Stimulated activated CD8-positive, alpha-beta memory T cell treated with anti-CD3 and anti-CD28 coated beads, Interleukin-4, amount 100 ng/mL, for 4 hours (primary cell): ENCODE measurements at places on chromosomes 11 and 22.

GRCh38 chr11:117143390-117143789 lies 697 bp upstream of the PAFAH1B2 start:
- no peak for DNase-seq

GRCh38 chr22:25114369-25115362 lies 85.0 kb upstream of the CRYBB3 start:
- no peak for DNase-seq

GRCh38 chr22:43038325-43038724 lies 23.4 kb upstream of the PACSIN2 start:
- DNase-seq: no peak

GRCh38 chr11:62953811-62954210 lies 31.0 kb downstream of the SLC22A6 start:
- DNase-seq: no peak

GRCh38 chr22:47203554-47203991 lies 441.1 kb downstream of the TBC1D22A start:
- no peak for DNase-seq

GRCh38 chr11:36147491-36147890 lies 141.7 kb downstream of the COMMD9 start:
- DNase-seq: no peak

GRCh38 chr11:126102436-126102981 lies 39.8 kb upstream of the CDON start:
- DNase-seq: no peak

DNA sequence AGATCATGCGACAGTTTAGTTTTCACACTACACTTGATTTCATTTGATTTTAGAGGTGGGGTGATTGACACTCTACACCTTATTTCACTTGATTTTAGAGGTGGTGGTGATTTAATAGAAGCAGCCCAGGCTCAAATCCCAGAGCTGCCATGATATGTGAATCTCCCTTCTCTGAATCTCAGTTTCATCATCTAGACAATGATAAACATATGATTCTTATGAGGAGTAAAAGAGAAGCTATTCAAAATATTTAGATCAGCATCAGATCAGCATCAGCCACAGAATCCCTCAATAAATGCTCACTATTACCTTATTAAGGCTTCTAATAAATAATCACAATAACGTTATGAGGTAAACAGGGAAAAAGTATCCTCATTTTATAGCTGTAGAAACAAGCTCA lies 98.8 kb downstream of the MSANTD4 start:
- no peak for DNase-seq

DNA sequence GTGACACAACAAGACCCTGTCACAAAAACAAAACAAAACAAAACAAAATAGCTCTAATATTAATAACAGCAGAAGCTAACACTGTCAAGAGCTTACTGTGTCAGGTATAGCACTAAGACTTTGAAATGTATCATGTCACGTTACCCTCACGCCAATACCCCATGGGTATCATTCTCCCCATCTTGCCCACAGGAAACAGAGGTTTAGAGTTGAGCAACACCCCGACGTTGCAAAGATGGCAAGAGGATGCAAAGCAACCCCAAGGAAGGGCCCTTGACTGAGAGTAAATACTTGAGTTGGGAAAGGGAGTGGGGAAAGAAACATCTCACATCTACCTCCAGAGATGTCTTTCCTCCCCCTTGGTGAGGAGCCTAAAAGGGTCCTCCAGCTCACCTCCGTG lies 366.8 kb downstream of the LARGE1 start:
- no peak for DNase-seq

GRCh38 chr22:45881524-45881875 lies 95.5 kb downstream of the WNT7B start:
- no peak for DNase-seq

- DNase-seq: no peak
Measured at GRCh38 chr11:118003456-118003855, 17.3 kb downstream of the IL10RA start.

DNA sequence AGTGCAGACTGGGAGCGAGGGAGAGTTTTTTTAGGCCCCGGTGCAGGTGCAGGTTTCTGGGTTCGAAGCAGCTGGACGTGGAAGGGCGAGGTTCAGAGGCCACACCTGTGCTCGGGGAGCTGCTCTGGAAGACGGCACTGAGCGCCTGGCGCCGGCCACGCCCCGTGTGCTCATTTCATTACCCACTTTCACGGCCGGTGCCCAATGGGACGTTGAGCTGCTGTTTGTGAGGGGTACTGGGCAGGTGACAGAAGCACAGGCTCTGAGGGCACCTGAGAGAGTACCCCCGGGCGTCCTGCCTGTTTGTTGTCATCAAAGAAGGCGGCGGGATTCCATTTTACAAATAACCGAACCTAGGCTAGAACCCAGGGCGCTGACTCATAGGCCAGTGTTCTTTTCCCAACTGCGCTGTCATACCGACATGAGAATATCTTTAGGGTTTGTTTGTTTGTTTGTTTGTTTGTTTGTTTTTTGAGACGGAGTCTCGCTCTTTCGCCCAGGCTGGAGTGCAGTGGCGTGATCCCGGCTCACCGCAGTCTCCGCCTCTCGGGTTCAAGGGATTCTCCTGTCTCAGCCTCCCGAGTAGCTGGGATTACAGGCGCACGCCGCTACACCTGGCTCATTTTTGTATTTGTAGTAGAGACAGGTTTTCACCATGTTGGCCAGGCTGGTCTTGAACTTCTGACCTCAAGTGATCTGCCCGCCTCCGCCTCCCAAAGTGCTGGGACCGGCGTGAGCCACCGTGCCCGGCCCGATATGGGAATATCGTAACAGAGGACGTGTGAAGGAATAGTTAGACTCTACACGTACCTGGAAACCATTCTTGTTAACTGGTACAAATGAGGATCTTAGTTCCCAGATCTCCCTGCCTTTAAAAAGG lies 16.6 kb upstream of the SPTBN2 start:
- DNase-seq: no peak

GRCh38 chr11:68371171-68372041 lies 59.0 kb downstream of the LRP5 start:
- no peak for DNase-seq

GRCh38 chr11:92457250-92457649 lies 232.6 kb downstream of the FAT3 start:
- DNase-seq: no peak

DNA sequence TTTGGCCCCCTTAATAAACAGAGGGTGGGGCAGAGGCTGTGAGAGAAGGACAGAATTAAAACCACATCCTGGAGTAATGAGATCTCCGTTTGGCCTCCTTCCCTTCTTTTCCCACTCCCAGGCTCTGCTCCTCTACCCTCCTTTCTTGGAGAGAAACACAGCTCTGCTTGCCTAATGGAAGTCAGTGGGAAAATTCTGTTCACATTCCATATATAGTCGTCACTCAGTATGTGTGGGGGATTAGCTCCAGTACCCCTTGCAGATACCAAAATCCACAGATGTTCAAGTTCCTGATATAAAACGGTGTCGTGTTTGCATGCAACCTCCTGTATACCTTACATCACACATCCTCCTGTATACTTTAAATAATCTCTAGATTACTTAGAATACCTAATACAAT lies 37.6 kb upstream of the THY1 start:
- no peak for DNase-seq

- no peak for DNase-seq
Measured at GRCh38 chr22:21640810-21641209, 1.3 kb upstream of the SDF2L1 start.

DNA sequence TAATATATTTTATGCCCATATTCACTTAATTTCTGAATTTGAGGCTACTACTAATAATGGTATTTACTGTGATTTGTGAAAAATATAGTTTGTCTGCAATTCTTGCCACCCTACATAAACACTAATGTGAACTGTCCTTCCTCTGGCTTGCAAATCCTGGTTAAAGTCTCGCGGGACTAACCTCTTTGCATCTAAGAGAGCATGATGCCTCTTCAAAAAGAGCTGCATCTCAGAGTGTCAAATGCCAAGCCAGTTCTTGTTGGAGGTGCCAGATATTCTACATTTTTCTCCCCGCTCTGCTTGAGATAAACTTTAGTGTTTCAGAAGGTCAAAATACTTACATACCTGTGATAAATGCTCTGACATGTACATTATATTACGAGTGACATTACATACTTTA lies 2.1 kb downstream of the ARHGAP42 start:
- no peak for DNase-seq

- DNase-seq: no peak
Measured at GRCh38 chr11:70568814-70569617, 170.7 kb downstream of the CTTN start.

DNA sequence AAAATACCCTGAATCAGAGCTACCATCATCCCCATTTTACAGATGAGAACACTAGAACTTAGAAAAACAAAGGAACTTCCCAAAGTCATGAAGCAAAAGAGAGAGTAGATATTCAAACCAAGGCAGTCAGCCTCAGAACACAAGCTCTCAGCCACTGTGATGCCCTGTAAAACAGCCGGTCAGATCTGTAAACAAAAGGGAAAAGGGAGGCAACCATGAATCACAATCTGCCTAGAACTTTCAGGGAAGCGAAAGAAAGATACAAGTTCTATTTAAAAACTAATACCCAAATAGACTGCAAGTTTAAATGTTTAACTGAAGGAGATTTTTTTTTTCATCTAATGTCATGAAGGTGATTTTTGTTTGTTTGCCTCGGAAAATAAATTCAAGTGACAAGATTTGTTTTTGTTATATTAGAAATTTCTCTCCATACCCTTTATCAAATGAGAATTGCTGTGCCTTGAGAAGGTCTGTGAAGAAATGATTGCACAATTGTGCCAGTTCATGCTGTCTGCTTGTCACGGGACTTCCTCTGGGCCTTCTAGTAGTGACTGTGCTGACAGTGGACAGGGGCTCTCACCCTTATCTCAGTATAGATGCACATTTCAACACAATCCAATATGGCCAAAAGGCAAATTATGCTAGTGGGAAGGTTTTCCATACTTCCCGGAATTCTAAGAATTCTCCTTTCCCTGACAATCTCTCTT lies 11.7 kb downstream of the SAA1 start:
- no peak for DNase-seq

DNA sequence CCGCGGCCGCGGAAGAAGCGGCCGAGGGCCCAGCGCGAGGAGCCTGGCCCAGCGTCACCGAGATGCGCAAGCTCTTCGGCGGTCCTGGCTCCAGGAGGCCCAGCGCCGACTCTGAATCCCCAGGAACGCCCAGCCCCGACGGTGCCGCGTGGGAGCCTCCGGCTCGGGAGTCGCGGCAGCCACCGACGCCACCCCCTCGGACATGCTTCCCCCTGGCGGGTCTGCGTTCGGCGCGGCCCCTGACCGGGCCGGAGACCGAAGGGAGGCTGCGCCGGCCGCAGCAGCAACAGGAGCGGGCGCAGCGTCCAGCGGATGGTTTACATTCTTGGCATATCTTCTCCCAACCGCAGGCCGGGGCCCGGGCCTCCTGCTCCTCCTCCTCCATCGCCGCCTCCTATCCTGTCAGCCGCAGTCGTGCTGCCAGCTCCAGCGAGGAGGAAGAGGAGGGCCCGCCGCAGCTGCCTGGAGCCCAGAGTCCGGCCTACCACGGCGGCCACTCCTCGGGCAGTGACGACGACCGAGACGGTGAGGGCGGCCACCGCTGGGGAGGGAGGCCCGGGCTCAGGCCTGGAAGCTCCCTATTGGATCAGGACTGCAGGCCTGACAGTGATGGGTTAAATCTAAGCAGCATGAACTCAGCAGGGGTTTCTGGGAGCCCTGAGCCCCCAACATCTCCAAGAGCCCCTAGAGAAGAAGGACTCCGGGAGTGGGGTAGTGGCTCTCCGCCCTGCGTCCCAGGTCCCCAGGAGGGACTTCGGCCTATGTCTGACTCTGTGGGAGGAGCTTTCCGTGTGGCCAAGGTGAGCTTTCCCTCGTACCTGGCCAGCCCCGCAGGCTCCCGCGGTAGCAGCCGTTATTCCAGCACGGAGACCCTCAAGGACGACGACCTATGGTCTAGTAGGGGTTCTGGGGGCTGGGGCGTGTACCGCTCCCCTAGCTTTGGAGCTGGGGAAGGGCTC lies 1.2 kb downstream of the ARHGEF17 start:
- DNase-seq: no peak

DNA sequence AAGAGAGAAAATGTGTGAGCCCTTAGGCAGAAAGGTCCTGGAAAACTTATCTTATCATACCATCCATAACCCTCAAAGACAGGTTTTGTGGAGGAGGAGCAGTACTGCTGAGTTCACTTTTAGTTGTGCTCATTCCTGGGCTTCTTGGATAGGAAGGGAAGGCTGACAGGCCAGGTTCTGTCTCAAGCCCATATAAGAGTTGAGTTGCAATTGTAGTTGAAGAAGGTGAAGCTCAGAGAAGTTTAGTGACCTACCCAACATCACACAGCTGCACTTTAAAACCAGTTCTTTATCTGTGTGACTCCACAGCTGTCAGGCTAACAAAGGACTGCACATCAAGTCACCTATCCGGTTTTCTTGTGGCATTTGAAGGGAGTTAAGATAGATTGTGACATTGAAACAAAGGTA lies 13.0 kb downstream of the TEAD1 start:
- DNase-seq: no peak

DNA sequence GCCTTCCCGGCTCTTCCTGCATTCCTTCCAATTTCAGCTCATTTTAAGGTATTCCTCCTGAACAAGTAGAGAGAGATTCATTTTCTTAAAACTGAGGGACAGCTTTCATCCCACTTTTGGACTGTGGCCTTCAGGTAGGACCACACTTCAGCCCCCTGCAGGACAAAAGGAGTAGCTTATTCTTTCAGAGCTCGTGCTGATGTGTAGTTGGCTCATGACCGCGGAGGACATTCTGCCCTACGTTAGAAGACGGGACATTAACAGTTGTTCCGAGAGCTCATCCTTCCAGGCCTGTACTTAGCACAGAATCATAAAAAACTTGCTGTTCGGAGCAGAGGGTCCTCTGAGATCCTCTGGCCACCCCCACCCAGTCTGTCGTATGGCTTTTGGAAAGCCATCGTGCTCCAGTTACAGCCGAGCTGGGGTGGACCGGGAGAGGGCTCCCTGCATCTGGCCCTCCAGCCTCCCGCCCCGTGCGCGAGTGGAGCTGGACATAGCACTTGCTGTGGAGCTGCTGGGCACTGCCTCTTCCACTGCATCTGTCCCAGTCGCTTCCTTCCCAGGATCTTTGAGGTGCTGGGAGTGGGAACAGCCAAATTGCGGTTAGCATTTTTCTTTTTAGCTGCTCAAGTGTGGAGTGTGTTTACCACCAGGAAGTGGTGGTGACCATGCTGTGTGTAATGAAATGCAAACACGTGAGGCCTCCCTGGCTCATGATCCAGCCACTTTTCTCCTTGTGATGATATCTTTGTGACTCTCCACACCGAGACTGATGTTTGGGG lies 250.3 kb downstream of the TBC1D22A start:
- DNase-seq: no peak
